Epithelial cell of proximal tubule (primary cell): ENCODE measurements at places on chromosomes 2 and 18.

DNA sequence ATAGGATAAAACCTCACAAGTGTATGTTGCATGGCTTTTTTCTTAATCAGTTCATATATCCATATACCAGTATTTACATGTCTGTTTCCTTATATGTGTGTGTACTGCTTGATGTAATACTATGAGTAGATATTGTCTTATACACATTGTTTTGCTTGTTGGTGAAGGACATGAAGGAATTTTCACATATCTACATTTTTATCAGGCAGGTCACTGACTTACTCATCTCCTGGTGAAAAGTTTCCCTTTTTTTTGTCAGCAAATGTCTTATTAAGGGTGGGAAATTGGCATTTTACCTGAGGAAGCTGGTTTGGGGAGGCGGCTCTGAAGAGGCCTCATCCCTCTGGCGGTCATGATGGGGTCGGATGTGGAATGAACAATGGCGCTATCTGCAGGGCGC lies 61.4 kb upstream of the LYPD1 start:
- no peak for DNase-seq

DNA sequence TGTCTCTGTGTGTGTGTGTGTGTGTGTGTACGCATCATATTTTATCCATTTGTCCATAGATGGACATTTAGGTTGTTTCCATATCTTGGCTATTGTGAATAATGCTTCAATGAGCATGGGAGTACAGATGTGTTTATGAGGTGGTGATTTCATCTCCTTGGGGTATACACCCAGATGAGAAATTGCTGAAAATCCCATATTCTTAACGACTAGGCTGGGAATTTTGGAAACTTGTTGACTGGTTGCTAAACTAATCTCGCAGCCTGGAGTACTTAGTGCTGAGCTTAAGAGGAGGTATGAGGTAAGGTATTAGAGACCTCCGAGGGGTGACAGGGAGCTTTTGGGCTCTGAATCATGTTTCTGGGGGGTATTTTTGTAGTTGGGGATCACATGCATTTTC lies 66.0 kb upstream of the SPRED2 start:
- DNase-seq: no peak

- DNase-seq: no peak
Observed at GRCh38 chr2:206084439-206084869, 1.5 kb downstream of the INO80D start.

DNA sequence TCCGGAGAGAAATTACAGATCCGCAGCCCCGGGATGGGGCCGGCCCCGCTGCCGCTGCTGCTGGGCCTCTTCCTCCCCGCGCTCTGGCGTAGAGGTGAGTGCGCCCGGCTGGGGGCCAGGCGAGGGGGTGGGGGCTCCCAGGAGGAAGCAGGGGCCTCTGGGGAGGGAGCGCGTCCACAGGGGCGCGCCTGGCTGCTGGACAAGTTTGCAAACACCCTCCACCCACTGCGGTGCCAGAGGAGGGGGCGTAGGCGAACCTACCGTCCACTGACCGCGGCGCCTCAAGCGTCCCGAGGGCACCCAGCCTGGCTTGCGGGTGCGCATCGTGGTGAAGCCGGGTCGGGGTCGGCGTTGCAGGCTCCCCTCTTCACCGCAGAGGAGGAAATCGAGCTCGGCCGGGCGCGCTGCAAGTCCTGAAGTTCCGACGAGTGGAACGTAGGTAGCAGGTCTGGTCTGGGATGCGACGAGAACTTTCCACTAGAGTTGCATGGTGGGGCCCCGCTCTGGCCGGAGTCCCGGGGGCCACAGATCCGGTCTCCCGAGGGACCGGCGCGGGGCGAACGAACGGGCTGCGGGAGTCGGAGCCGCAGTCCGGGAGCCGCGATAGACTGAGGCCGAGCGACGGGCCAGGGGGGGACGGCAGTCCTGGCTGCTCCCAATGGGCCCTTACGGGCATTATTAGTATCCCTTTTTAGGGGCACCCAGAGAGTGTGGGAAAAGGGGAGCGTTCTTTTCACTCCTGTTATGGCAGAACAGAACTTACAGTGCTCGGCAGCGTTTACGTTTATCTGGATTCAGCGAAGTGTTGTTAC lies 502 bp downstream of the MERTK start:
- DNase-seq: no peak

- DNase-seq: no peak
Observed at GRCh38 chr2:204890680-204891079, 345.4 kb downstream of the PARD3B start.
